ENCODE measurements at places on chromosomes 12 and 14.

DNA sequence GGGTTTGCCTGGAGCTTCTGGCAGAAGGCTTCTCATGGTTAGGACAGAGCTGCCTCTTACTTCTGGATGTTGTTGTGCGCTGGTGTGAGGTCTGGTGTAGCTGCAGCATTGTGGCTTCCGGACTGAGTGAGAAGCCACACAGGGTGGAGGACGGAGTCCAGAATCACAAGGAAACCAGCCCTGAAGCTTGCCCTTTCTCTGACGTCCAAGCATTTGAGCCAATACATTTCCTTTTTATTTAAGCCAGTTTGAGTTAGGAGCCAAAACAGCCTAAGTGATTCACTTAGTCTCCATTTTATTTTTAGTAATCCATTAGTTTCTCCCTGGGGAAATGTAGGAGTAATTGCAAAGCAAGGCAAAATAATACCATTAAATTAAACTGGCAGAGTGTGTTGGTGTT is 402.4 kb upstream of the RGS6 start:
- no peak for DNase-seq

DNA sequence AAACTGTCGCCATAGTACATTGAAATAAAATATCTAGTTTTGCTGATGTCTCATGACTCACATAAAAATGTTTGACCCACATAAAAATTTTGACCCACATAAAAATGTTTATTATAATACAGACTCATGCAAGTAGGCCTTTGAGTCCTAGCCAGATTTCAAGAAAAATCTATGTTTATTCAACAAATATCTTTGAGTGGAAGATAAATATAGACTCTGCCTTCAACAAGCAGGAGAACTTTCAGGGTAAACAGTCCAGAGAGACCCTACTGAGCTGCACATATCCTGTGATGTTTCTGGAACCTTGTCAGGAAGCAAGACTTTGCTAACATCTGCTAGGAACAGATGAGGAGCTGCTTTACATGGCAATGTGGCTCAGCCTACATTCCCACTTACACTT is 283.1 kb downstream of the MDGA2 start:
- no peak for DNase-seq

- DNase-seq = no peak
Measured at GRCh38 chr12:113077859-113078255, 21.3 kb downstream of the DTX1 start.

DNA sequence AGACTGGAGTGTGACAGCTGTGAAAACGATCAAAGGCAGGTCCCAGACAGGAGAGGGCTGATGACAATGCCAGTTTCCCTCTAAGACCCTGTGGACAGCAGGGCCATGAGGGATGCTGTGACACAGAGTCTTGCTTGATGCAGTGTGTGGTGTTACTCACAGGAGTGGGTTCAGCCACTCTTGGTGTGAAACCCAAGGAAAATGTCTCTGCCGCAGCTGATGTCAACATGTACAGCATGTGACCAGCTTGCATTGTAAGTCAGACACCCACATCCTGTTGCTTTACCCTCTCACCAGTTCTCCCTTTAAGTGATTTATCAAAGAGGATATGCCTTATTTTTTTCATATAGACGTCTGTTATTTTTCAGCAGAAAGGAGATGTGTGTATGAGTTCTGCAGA is 268.6 kb downstream of the BTG1 start:
- DNase-seq = peak; percentile 86

- DNase-seq = no peak
Measured at GRCh38 chr14:73816393-73816816, 35.2 kb upstream of the PTGR2 start.

DNA sequence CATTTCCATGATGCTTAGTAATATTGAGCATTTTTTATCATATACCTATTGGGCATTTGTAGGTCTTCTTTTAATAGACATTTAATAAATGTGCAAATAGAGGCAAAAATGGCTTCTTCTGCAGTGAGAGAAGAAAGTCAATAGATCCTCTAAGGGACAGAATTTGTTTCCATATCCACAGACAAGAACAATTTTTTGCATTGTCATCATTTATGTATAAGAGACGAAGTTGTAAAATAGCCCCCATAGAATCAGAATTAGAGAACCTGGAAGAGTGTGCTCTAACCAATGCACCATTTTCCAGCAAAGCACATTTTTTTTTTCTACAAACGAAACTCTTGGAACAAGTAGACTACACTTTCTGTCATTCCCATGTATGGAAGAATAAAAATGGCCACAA is 365.1 kb upstream of the PDE3A start:
- no peak for DNase-seq

DNA sequence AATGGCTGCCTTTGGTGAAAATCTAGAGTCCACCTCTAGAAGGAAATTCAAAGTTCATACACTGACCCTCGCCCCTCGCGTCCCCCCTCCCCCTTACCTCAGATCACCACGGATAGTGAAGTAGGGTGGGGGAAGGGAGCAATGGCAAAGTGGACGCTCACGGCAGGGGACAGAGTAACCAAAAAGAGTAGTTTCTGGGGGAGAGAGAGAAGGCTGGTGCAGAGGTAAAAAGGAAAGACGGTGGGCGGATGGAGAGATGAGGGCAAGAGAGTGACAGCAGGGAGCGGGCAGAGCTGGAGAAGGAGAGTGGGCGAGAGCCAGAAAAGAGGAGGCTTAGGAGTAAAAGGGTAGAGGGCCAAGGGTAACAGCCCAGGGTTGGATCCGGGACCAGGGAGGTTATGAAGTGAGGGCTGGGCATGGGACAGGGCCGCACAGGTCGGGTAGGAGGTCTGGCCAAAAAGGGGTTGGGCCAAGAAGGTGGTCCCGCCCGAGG is 423 bp downstream of the ALDH6A1 start:
- no peak for DNase-seq

DNA sequence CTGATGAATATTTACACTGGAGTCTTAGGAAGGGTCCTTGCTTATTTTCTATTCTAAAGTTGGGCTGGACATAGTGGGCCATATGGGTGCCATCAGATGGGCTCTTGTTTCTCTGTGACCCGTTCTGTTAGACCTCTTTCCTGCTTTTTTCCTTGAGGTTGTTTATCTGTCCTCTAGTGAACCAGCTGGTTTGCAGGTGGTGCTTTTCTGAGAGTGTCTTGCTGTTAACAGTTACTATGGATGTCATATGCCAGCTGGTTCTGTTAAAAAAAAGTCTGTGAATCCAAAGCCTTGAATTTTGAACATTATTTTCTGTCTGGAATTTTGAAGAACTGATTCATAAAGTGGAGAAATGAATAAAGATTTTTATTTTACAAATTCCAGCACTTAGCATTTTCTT is 29.2 kb downstream of the ZC3H14 start:
- DNase-seq = no peak

- no peak for DNase-seq
Measured at GRCh38 chr14:52078721-52079120, 9.9 kb upstream of the NID2 start.

DNA sequence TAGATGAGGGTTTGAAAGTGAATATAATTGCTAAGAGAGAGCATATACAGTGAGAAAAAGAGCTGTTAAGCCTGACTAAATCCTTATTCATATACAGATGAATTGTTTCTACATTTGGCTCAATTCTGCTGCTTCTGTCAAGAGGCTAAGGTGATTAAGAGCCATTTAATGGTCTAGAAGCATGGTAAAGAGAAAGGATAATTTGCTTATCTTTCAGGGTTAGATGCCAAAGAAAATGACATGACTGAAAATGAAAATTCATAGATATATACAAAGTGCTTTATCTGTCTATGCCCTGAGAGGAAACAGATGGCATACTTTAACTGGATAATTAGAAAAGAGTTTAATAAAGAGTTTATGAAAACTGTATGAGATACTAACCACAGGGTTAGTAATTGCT is 834.9 kb downstream of the SLC6A15 start:
- DNase-seq = peak; percentile 8

- DNase-seq = no peak
Measured at GRCh38 chr12:8709124-8709830, 11.5 kb downstream of the RIMKLB start.

DNA sequence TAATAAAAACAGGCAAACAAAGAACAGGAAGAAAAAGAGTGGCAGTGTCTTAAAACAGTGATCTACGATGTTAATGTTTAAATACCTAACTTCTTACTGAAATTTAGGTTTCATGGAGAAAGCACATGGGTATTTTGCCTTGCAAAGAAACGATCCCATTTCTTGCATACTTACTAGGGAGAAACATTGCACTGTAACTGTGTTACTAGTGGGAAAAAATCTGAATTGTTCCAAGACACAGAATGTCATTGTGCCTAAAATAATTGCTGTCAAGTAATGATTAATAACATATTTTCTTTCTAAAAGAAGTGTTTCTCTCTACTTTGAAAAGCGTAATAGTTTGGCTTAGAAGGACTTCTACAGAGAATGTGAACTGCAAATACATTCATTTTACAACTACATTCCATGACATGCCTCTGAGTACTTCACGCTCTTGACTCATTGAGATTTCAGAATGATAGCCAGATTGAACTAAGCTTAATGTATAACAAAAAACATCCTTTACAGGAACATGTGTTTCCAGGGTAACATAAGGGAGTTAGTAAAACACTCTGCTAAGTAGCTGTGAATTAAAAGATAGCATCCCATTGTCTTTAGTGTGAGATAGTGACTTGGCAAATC is 256.2 kb upstream of the CPNE8 start:
- no peak for DNase-seq

All from NCI-H146 (cell line).